CD4-positive, alpha-beta T cell treated with Interferon gamma for 1 hour (primary cell): ENCODE measurements at places on chromosomes 1 and 21.

GRCh38 chr1:89994805-89995597 is at the start of gene ZNF326:
Gene ZNF326, plus strand, starts transcription at chr1:89995110. Its CDS starts 148 bp downstream, at chr1:89995258.
- peak; percentile 91 for DNase-seq

DNA sequence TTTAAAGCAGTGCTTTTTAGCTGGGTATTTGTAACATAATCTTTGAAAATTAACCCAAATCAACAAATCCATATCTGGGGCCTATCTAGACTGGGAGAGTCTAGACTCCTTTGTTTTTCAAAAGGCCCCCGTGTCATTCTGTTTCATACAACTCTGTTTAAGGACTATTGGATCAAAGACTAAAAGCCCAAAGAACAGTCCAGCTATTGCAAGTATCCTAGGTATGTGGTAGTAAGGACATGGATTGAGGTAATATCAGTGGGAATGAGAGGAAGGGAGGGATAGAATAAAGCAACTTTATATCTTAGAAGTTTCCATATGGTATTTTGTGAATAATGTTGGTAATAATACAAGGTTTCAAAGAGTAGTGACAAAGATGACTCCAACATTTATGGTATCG is 18.2 kb downstream of the KIF1B start:
- no peak for DNase-seq

DNA sequence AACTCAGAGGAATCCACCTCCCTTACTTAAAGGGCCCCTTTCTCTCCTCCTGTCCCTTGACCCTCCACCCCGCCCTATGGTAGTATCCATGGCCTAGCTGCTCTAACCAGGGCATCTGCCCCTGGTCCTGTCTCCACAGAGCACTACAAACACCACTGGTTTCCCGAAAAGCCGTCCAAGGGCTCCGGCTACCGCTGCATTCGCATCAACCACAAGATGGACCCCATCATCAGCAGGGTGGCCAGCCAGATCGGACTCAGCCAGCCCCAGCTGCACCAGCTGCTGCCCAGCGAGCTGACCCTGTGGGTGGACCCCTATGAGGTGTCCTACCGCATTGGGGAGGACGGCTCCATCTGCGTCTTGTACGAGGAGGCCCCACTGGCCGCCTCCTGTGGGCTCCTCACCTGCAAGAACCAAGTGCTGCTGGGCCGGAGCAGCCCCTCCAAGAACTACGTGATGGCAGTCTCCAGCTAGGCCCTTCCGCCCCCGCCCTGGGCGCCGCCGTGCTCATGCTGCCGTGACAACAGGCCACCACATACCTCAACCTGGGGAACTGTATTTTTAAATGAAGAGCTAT is 1.7 kb downstream of the BTG2 start:
- peak; percentile 55 for DNase-seq

DNA sequence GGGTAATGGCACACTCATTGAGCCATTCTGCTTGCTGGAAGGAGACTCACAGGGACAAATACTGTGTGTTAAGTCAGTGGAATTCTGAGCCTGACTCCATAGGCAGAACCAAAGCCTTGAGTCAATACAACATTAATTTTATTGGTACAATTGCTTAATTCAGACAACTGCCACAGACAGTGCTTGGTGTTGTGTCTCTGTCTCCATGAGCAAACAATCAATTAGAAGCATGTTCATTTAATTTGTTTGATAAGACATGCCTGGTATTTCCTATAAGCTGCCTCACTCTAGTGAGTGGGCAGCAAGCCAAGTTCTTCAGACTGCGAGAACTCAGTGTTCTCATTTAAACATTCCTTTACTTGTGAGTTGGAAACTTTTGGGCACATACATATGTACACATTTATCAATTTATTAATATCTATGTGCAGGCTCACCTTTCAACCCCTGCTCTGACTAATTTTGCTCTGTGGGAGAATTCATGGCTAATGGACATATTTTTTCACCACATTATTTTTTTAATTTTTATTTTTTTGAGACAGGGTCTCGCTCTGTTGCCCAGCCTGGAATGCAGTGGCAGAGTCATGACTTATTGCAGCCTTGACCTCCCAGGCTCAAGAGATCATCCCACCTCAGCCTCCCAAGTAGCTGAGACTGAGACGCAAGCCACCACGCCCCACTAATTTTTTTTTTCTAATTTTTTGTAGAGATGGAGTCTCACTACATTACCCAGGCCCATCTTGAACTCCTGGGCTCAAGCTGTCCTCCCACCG is 4.5 kb upstream of the SRSF10 start:
- DNase-seq: no peak

- DNase-seq: no peak
Observed at GRCh38 chr1:210596641-210597040, 267.9 kb downstream of the HHAT start.

GRCh38 chr1:41274752-41275545 is 32.8 kb upstream of the SCMH1 start:
- DNase-seq: no peak
